CD4-positive, alpha-beta T cell treated with Interleukin-17A for 1 hour (primary cell): ENCODE measurements at places on chromosomes 7 and 10.

- no peak for DNase-seq
Measured at GRCh38 chr7:67493366-67493765, 496.7 kb downstream of the TYW1 start.

DNA sequence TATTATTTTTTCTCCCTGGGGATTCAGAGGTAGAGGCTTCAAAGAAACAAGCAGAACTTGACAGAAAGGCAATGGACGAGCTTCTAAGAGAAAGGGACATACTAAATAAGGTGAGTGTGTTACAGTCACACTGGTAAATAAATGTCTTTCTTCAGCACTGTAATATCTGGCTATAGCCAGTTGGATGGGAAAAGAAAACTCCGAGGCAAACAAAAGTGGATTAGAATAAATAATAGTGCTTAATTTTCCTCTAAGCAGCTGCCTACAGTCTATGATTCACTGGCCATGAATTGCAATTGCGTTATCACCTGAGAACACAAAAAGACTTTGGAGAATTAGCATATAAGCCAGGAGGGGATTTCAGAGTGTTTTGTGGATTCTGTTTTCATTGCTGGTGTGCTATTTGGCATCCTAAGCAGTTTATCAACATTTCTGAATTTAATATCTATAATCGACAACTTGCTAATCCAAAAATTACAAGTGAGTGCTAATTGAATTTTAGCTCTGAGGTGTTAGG lies 23.2 kb downstream of the CFAP58 start:
- no peak for DNase-seq

DNA sequence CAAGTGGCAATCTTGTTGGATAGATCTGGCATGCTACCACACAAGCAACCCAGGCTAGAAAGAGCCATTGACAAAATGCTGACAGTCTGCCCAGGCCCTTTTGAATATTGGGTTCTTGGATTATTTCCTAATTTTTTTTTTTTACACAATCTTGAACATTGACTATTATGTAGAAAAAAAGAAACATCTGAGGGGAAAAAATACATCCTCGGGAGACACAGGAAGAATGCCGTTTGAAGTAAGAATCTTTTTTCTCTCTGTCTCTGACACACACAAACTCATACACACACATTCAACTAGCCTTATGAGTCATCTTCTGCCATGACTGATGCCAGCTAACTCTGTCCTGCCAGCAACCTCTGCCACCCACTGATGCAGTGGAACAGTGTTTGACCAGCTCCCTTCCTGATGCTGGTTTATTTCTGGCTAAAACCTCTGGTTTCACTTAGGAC lies 47.2 kb downstream of the SORBS1 start:
- DNase-seq = no peak

- no peak for DNase-seq
Measured at GRCh38 chr10:128084364-128084763, 41.9 kb downstream of the MKI67 start.

- no peak for DNase-seq
Measured at GRCh38 chr10:76735866-76736265, 901.7 kb downstream of the KCNMA1 start.

DNA sequence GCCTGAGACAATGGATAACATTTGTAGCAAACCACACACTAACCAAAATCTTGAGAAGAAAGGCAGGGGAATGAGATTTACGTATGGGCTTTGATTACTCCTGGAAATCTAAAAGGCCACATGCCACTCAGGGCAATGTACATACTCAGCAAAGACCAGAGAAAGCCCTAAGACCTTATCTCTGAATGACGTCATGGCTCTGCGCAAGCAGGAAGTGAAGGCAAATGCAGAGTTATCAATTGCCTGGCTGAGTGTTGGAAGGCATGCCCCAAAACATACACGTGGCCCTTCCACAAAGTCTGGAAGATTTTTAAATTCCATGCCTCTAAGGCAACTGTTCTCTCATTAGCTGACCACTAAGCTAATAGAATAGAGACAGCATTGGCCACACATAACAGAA lies 90.9 kb upstream of the NRBF2 start:
- no peak for DNase-seq

- peak; percentile 61 for DNase-seq
Measured at GRCh38 chr7:150356265-150356897, 12.2 kb upstream of the REPIN1 start.

GRCh38 chr10:28431139-28431538 lies 101.8 kb upstream of the WAC start:
- DNase-seq = no peak

GRCh38 chr7:116630932-116631671 lies 40.9 kb upstream of the MET start:
- no peak for DNase-seq

- DNase-seq = no peak
Measured at GRCh38 chr7:112538726-112539255, 58.0 kb downstream of the LSMEM1 start.

DNA sequence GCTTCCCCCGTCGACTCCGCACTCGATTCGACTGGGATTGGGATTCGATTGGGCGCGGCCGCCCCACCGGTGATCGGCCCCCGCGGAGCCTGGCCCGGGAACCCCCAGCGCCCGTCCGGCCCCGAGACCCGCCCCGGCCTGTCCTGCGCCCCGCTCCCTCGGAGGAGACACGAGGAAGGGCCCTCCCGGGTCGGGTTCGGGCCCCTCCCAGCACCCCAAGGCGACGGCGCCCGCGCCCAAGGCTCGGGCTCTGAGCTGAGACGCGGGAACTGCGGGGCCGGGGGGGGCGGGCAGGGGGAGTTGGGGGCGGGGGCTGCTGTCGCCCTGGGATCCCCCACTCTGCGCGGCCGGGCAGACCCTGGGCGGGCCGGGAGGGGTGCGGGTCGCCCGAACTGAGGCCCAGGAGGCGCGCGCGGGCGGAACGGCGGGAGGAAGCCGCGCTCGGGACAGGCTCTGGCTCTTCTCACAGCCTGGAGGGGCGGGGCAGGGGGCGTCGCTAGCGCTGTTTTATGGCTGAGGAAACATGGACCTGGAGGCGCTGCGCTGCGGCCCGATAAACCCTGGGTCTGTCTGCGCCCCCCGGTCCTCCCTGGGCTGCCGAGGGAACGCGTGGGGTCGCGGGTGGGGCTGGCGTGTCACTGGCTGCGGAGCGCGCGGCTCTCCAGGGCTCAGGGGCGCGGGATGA lies 1.7 kb upstream of the NKX6-2 start:
- DNase-seq = no peak

DNA sequence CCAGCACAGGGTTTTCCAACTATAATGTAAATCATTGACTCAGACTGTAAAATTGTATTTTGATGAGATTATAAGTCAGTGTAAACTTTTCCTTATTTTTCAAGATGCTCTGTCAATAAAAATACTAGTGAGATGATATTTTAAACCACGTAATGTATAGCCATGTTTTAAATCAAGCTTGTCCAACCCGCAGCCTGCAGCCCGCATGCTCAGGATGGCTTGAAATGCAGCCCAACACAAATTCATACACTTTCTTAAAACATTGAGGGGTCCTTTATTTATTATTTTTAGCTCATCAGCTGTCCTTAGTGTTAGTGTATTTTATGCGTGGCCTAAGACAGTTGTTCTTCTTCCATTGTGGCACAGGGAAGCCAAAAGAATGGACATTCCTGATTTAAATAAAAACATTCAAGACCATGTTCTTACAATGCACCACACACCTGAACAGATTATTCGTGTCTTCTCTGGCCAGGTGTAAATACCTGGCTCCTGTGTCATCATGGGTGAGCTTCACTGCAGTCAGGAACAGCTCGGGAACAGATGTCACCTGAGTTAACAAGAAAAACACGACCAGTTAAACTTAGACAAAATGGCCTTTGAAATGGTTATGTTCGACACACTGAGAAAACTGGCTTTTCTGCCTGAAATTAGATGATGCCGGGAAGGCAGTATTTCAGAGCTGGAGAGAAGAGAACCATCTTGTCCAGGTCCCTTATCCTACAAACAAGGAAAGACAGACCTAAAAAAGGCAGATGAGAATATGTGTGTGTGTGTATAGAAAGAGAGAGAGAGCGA lies 5.9 kb downstream of the PITRM1 start:
- DNase-seq = no peak

- DNase-seq = no peak
Measured at GRCh38 chr7:91653286-91653685, 227.2 kb downstream of the MTERF1 start.
